ENCODE measurements at places on chromosomes 1 and 21. TPM values are rescaled to one million over a fixed set of nuclear protein-coding genes. Genes with fewer than 3 reads are reported as not detected.

Gene LCE1B
- not detected for total RNA-seq

- no peak for DNase-seq
Observed at GRCh38 chr1:82079607-82080006, 278.9 kb downstream of the ADGRL2 start.

DNA sequence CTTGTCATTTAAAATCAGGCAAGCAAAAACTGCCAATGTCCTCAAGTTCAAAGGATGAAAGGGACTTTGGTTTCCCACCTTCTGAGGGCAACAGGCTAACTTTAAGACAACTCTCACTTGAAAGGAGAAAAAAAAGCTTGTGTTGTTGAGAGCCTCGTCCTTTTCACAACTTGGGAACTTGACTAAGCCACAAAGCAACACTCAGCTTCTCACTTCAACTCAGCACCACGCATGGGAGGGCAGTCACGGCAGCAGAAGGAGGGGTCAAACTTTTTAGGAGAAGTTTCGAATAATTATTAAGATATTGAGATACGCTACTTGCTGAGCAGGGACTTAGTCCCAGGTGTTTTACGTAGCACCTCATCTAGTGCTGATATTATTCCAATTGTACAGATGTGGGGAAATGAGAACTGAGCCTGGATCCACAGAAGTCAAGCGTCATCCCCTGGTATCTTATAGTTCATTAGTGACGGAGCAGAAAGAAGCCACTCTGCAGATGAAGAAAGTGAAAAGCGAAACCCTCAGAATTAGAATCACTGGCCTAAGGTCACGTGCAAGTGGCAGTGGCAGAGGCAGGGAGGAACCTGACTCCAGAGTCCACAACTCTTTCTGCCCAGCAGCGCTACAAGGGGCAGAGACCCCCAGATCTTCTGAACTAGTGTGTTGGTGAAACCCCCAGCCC lies 83.6 kb downstream of the JAK1 start:
- no peak for DNase-seq

Gene DYNLT5
- total RNA-seq, result not detected

Gene SHISAL2A
- 13.7 TPM for total RNA-seq

Gene ARHGAP30
- 146 TPM for total RNA-seq

DNA sequence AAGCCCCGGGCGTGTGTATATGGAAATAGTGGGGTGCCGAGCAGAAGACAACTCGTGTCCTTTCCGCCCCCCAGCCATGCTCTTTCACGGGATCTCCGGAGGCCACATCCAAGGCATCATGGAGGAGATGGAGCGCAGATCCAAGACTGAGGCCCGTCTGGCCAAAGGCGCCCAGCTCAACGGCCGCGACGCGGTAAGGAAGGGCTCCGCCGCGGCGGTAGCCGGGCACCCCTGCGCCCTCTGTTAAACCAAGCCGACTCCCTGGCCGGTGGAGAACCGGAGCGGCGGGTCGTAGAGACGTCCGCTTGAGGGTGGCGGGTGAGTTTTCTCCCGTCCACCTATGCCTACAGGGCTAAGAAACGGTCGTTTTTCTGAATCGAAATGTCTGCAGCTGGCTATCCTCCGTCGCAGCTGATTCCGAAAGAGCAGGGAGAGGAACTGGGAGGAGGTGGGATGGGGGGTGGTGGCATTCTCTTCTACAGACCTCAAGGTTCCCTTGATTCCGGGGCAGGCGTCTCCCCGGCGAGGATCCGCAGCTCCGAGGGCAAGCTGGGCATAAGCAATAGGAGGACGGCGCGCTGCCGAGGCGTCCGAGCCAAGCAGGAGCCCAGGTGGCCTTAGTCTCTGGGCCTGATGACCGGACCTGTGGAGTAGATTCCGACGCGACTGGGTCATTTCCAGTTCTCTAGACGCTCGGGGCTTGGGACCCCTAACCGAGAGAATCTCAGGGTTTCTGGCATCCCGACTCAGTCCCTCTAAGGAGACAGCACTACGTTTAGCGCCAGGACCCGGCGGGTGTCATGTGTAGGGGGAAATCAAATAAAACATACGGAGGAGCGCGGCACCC lies 856 bp downstream of the LHX9 start:
- DNase-seq, result no peak
